CD8-positive, alpha-beta T cell (primary cell): ENCODE measurements at places on chromosomes 3 and 15.

DNA sequence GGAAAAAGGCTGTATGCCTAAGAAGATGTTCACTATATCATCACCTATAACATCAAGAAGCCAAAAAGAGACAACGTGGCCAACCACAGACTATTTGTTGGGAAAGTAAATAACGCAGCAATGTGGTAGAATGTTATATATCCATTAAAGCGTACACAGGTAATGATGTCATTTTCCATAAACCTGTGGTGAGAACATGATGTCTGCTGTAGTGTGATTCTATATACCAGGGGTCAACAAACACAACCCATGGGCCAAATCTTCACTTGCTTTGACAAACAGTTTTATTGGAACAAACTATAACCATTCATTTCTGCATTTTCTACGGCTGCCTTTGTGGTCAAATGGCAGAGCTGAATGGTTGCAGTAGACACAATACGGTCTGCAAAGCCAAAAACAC, 160.6 kb downstream of the STT3B start:
- no peak for DNase-seq

- DNase-seq, result no peak
These were observed 44.4 kb downstream of the ST3GAL6 start for GRCh38 chr3:98807561-98807960.

GRCh38 chr3:64856977-64857516, 169.2 kb upstream of the ADAMTS9 start:
- no peak for DNase-seq

- no peak for DNase-seq
These were observed 25.5 kb downstream of the FAN1 start for GRCh38 chr15:30929064-30929669.

DNA sequence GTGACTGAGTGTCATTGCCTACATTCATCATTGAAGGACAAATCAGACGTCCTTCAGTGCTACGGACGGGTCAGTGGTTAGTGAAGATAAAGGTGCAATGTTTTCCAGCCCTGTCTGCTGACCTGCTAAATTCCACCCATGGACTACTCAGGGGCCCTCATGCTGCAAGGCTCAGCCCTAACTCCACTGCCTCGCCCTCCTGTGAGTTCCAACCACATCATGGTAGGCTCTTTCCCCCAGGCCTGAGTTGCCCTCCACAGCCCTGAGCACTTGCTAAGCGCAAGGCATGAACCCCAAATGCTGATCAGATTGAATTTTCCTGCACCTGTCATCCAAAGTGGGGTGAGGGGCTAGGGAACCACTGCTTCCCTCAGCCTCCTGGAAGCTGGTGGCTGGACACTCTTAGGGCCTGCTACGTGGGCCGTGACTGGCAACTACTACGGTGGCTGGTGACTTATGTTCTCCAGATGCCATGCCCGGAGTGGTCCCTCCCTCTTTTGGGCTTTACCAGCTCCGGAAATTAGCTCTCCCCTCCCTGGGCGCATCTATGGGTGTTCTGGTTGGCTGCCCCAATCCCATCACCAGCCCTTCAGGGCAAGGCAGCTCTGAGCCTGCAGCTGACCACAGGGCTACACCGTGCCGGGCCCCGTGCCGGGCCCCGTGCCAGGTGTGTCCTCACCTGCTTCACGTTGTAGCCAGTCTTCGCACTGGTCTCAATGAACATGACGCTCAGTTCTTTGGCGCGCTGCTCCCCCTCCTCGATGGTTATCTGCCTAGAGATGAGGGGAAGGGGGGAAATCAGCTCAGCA, 32.1 kb downstream of the SRPRB start:
- no peak for DNase-seq

GRCh38 chr3:149120051-149120972, 9.1 kb upstream of the HPS3 start:
- DNase-seq, result no peak

DNA sequence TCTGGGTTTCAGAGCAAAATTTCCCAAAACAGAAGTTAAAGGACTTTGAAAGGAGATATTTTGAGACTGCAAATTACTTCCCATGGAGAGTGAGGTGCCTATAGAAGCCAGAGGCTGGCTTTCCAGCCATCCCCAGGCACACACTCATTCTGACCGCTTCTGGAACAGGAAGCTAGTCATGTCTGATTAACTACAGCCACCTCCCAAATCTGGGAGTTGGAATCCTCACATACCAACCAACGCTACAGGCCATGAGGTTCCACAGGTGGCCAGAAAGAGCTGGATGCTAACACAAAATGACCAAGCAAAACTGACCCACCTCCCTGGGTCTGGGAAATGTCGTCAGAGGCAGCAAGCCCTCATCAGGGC, 87.2 kb downstream of the SNRK start:
- DNase-seq, result no peak

- DNase-seq, result no peak
These were observed 98.5 kb downstream of the MTHFS start for GRCh38 chr15:79798311-79798710.

GRCh38 chr3:20235796-20236195, 49.8 kb upstream of the SGO1 start:
- no peak for DNase-seq

- DNase-seq, result no peak
These were observed 17.5 kb downstream of the SLC12A8 start for GRCh38 chr3:125194849-125195601.

DNA sequence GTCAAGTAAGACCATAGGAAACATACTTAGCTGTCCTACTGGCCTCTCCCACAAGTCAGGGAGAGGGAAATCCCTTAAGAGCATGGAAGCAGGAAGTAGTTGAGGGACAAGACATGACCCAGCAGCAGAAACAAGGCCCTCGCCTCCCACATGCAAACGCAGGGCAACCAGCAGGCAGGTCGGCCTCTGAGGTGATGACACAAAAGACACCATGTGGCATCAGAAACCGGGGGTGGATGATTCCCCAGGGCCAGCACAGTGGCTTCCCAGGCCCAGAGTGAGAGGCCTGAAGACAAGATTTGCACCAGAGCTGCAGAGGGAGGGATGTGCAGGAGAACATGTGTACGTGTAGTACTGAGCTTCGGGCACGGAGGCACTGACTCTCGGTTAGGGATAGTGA, 26.3 kb downstream of the PXYLP1 start:
- no peak for DNase-seq

DNA sequence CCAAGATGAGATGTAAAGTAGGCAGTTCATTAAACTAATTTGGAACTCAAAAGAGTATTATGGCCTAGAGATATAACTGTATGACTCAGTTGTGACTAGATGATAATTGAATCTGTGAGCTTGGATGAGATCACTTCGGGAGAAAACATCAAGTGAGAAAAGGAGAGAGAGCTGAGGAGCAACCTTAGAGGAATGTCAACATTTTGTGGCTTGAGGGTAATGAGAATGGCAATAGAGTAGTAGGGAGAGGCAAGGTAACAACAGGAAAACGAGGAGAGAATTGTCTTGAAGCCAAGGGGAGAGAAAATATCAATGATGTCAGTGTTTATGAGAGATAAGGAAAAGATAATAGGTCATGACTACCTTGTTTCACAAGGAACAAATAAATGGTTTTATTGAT, 580.2 kb downstream of the NLGN1 start:
- no peak for DNase-seq

GRCh38 chr3:25009665-25010064, 418.4 kb upstream of the RARB start:
- DNase-seq, result no peak

GRCh38 chr3:10198761-10199649, 34.3 kb downstream of the IRAK2 start:
- DNase-seq, result peak; percentile 64

DNA sequence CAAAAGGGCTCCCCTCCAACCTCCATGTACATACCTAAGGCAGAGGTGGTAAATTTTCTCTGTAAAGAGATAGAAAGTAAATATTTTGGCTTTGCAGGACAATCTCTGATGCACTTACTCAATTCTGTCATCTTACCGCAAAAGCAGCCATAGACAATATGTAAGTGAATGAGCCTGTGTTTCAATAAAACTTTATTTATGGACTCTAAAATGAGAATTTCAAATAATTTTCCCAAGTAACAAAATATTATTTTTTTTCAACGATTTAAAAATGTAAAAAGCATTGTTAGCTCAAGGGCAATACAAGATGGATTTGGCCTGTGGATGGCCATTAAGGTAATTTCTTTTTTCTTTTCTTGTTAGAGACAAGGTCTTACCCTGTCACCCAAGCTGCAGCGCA, 44.7 kb downstream of the SHQ1 start:
- DNase-seq, result no peak

- no peak for DNase-seq
These were observed 11.0 kb downstream of the NDUFB5 start for GRCh38 chr3:179615458-179616173.

DNA sequence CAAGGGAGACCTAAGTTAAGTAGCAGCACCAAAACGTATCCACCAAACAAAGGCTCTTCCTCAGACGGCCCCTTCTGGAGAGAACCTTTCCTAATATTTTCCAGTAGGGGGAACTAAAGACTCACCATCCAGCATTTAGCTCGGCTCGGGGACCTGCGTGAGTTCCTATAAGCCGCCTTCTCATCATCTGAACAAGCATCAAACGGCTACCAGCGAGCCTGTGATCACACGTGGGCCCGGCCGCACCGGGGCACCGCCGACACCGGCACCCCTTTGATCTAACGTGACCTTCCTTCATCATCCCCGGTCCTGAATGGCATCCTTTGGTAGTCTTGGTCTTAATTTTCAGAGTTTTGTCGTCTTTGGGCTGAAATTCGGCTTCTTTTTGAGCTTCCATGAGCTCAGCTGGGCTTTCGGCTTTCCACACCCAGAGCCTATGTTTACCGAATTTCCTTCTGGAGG, 1.4 kb upstream of the ROBO2 start:
- DNase-seq, result no peak

DNA sequence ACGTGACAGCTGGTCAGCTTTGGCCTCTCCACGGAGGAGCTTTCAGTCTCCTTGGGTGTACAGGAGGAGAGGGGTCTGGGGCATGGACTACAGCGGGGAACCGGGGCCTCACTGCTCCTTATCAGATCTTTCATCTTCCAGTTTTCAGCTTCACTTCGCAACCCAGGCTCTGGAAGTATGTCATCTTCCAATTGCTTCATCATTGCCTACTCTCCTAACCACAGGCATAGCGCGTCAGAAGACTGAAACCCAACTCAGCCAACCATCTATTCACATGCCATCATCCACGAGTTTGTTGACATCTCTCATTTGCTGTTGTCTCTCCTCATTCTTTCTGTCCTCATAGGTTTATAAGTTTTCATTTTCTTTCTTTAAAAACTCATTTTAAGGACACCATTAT, 119.5 kb downstream of the MYLK start:
- DNase-seq, result no peak

DNA sequence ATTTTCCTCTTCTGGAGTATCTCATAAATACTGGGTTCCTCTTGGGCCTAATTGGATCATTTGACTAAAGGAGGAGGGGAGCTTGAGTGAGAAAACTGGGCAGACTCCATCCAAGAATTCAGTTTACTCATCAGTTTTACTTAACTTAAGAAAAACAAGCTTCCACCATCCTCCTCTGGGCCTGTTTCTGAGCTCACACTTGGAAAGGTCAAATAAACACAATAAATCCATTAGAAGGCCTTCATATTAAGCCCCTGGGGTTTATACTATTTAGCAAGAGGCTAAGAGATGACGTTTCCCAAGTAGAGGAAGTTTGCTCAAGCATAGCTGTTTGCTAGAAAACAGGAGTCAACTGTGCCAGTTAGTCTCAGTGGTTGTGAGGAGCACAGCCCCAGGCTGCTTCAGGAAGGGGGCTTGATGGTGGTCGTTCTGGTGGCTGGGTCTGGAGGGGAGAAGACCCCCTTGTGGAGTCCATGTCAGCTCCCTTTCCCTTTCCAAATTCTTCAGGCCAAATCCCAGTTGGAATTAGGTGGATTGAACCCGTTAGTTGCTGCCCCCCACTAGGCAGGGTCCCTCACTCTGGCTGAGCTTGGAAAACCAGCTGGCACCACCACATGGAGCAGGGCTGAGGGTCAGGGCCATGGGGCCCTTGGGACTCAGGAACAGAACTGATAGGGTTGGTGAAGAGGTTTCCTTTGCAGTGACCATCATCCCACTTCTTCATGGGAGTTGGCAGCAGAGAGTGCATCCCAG, 64.8 kb downstream of the SPSB4 start:
- DNase-seq, result no peak

- no peak for DNase-seq
These were observed 11.1 kb downstream of the SLC27A2 start for GRCh38 chr15:50192926-50193620.

GRCh38 chr3:161028555-161029153, 76.5 kb downstream of the B3GALNT1 start:
- no peak for DNase-seq

DNA sequence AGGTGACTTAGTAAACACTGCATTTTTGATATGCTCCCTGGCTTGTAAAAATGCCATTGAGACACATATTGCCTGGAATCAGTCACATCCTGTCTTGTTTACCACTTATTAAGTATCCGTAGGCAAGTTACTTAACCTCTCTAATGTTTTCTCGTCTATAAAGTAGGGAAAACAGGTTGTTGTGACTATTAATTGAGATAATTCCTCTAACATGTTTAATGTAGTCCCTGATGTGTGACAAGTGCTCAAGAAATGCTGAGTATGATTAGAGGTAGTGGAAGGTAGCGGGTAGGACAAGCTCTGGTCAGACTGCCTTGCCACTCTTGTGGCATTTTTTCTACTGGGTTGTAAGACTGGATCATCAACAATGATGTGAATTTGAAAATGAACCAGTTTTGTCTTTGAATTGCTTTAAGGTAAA, 54.1 kb downstream of the NFKBIZ start:
- no peak for DNase-seq

- DNase-seq, result no peak
These were observed 17.5 kb upstream of the ALDH1A3 start for GRCh38 chr15:100862162-100862561.

- no peak for DNase-seq
These were observed 427.3 kb upstream of the ZNF717 start for GRCh38 chr3:76212679-76213078.

- no peak for DNase-seq
These were observed 44.9 kb downstream of the ATP1B3 start for GRCh38 chr3:141921316-141921715.

GRCh38 chr3:33779751-33780150, 18.7 kb upstream of the PDCD6IP start:
- DNase-seq, result no peak

GRCh38 chr3:98985431-98985830, 83.9 kb upstream of the DCBLD2 start:
- no peak for DNase-seq

DNA sequence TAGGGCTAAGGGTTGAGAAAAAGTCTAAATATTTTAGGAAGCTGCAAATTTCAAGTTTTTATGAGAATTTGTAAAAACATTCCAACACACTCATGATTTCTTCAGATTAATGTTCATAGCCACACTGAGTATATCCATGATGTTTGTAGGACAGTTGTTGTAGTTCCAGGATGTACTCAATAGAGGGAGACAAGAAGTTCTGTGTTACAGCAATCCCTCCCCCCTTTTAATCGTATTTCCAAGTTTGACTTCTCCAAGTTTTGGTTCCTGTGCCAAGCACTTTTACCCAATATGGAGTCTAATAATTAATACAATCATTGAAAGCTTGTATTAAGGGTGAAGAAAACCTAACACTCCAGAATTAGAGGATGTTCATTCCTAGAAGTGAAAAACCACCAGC, 143.4 kb downstream of the FEZF2 start:
- no peak for DNase-seq
